ENCODE measurements at places on chromosomes 1 and 21.

DNA sequence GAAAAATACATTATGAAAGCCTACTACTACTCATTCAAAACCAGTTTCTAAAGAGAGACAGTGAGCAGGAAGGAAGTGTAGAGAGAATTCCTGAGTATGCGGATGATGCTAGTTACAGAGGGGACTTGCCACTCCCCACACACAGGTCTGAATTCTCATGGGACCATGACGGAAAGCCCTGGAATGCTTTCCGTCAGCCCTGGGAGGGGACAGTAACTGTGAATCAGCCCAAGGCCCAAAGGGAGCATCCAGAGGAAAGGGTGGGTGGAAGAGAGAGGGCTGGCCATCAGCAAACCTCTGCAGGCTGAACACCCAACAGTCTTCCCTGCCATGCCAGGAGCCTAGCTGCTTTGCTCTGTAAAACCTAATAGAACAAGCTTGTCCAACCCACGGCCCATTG is 36.4 kb downstream of the RCSD1 start:
- no peak for DNase-seq

GRCh38 chr1:92488832-92489231 is 2.1 kb upstream of the GFI1 start:
- DNase-seq = no peak

DNA sequence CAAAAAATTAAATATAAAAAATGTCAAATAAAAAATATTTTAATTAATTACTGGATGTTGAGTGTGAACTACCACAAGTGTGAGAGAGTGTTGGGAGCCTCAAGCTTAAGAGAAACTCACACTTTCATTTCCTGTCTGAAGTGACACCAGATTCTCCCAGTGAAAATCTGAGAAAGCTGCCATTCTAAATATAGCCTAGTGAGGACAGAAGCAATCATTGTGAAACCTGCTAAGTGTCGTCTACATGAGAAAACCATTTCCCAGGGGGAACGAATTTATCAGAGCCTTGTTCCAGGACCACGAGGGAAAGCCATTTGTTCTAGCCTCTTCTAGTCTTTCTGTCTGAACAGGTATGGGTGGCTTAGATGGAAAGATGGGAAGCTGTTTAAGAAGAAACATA is 329.3 kb upstream of the PRMT6 start:
- no peak for DNase-seq

DNA sequence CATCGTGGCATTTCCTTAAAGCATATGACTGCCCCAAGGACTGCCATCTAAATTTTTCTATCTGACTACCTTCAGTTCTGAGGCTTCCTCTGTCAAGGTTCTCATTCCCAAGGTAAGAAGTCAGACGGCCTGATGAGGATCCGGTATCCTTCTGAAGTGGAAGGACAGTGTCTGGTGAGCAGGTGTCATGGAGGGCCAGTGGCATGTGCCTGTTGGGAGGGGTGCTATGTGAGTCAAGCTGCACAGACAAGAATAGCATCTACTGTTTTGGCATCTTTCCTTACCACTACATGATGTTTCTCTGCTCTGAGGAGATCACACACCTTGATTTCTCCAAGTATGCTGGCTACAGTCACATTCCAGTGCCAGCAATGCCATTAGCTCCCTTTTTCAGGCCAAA is 99.6 kb upstream of the RGS1 start:
- no peak for DNase-seq

GRCh38 chr1:16063921-16064320 is 9.5 kb downstream of the FAM131C start:
- no peak for DNase-seq

DNA sequence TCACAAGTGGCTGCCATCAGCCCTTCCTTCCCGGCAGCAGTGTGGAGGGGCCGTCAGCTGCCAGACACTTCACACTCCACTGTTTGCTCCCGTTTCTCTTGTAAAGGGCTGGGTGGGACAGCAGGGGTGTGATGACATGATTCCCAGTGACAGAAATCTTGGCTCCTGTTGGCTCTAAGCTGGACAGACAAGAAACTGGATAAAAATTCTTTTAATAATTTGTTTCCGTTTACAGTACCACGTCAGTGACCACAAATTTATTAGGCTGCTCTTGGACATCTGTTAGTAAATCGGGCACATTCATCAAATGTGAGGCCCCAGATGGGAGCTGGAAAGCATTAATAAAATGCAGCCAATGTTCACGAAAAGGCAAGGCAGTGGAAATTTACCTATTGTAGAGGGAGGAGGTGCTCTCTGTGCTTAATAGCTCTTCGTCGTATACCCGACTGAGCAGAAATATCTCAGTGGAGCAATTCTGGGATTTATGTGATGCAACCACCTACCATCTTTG is 353.7 kb upstream of the GREM2 start:
- no peak for DNase-seq

DNA sequence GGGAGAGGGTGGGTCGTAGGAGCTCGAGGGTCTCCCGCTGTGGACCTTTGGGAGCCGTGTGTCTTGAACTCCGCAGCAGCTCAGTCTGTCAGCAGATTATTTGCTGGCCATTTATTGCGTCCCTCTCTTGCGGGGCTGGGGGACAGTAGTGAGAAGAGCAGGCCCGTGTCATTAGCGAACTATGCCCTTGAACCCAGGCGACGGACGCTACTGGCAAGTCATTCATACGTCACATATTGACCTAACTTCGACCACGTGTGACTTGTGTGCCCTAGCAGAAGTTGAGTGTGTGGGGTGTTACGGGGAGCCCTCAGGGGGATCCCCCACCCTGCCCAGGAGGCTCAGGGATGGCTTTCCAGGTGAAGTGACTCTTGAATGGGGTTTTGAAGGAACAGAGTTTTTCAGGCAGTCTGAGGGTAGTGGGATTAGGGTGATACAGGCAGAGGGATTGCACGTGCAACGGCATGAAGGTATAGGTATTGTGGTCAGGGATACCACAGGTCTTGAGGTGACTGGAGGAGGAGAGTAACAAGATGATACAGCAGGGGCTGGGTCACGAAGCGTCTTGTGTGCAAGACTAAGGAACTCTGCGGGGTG is 13.0 kb downstream of the RCC1 start:
- DNase-seq = peak; percentile 64

DNA sequence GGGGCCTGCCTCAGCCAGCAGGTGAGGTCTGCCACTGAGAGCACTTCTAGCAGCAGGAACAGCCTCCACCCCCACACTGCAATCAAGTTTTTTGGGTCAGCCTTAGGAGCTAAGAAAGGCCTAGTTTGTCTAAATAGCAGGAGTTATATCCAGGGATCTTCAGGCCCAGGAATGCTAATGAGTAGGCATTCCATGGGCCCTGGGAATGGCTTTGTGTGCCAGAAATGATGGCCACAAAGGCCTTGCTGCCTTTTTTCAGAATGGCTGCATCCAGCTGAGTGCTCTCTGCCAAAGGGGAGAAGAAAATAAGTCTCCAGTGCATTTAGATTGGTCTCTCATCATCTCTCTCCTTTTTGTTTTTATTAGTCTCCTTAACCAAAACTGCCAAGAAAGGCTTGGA is 2.8 kb downstream of the MRTO4 start:
- DNase-seq = no peak

- DNase-seq = no peak
These were observed 4.9 kb downstream of the HAO2 start for GRCh38 chr1:119373465-119373864.

GRCh38 chr21:29403922-29404538 is 105.3 kb downstream of the BACH1 start:
- DNase-seq = no peak

DNA sequence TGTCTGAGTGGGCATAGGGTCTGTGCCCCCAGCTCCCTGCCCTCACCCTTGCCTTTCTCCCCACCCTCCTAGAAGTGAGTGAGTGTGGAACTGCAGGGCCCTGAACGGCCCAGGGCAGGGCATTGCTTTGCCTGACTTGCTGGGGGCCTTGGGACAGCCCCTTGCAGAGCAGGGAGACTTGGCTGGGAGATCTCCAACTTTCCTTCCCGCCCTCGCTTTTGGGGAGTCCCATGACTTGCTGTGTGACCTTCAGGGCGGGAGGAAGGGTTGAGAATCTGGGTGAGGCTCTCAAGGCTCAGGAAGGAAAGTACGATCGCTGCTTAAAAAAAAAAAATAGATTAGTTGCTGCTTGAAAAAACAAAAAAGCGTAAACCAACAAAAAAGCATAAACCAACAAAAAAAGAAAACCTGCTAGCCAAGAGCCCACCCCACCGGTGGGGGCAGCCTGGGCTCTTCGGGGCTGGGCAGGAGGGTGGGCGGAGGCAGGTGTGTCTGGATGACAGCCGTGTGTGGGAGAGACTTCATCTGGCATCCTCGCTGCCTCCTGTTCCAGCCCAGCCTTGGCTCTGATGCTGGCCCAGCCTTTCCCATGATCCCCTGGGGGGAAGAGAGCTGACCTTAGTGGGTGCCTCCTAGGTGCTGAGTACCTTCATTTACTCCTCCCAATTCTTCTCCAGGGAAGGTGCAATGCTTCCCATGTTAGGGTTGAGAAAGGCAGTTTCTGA is 6.5 kb downstream of the NBL1 start:
- no peak for DNase-seq

GRCh38 chr1:160675641-160676410 is 29.0 kb upstream of the SLAMF1 start:
- no peak for DNase-seq

DNA sequence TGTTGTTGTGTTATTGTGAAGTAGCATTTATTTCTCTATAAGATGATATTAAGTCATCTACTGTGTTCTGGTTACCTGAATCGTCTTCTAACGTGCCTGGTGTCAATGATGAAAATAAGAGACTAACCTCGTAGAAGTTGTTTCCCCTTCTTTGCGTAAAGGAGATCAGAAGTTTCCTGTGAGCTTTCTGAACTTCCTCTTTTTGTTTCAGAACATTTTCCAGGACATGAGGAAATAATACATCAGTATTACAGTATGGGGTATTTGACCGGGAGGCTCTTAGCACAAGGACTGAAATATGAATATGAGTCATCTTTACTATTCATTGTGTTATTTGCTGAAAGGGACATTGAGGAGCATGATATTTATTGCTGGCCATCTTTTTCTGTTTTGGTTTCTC is 1.3 kb downstream of the ST6GALNAC3 start:
- DNase-seq = no peak

DNA sequence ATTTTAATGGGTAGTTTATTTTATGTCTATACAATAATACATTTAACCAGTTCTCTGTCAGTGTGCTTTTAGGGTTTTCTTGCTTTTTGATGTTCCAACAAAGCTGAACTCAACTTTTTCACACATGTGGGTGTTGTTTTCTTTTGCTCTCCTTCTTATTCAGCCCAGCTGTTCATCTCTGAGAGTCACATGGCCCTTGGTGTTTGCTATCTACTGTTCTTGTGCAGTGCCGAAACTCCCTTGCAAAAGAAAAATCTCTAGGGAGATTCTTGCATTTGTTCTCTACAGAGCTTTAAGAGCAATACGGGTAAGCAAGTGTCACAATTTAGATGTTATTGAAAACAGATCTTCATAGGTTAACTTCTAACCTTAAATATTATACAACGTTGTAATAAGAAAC is 281.1 kb upstream of the CXADR start:
- DNase-seq = no peak

- peak; percentile 45 for DNase-seq
These were observed 2.0 kb downstream of the HES3 start for GRCh38 chr1:6245869-6246496.

DNA sequence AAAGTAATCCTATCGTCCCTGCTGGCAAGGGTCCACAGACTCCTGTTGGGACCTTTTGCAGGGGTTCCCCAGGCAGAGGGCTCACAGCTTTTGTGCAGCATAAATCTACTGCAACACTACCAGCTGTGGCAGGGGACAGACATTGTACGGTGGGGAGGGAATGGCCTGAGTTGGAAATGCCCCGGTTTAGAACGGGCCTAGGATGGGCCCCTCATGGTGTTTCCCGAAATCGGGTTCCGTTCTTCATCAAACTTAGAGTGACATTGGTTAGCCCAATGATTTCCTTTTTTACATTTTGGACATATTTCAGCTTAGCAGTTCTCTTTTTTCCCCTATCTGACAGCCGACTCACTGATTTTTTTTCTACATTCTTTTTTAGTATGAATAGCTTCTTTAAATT is 26.5 kb upstream of the SAMD11 start:
- no peak for DNase-seq

GRCh38 chr1:175725684-175726083 is 17.7 kb downstream of the TNR start:
- no peak for DNase-seq

DNA sequence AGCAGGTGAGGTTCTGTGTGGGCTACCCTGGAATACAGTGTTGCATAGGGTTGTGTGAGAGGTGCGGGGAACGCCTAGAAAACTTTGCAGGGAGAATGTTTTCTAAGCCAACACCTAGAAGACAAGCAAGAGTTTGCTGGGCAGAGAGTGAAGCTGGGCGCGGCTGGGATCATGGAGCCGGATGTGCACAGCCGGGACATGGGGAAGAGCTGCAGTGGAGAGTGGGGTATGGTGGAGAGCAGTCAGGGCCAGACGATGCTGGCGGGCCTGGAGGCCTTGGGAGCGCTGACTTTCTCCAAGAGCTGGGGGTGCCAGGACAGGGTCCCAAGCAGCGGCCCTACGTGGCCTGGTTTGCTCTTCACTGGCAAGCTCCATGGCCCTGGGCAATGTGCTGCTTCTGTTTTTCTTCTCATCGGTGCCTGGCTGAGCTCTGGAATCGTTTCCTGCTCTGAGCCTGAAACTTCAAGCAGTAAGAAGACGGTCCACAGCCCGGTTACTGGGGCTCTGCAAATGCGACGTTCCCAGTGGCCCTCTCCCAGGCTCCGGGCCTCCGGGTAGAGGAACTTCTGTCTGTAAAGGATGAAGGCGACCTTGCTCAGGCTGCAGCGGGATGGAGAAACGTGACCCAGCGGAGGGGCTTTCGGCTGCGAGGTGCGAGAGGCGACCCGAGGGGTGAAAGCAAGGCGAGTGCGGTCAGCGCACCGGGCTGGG is 51.9 kb upstream of the CD34 start:
- DNase-seq = no peak

DNA sequence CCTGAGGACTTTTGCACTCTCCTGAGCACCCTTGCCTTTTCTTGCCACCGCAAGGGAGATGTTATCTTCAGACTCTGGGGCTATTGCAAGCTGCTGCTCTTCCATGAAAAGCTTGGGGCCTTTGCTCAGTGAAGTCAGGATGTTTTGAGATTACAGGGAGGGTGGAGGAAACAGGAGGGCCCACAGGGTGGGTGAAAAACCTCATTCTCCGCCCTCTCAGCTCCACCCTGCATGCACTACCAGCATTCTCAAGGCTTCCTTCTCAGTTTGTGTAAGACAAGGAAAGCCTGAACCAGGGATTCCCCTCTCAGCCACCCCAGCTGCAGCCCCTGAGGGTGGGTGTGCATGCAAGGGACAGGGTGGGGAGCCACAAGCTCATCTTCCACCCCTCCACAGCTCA is 25.8 kb upstream of the ZNF648 start:
- DNase-seq = no peak

GRCh38 chr1:178344513-178345091 is 152.2 kb downstream of the CLEC20A start:
- no peak for DNase-seq

Data from activated CD8-positive, alpha-beta memory T cell treated with anti-CD3 and anti-CD28 coated beads for 48 hours (primary cell).